ENCODE measurements at places on chromosomes 2 and 18. TPM values are rescaled to one million over a fixed set of nuclear protein-coding genes. Genes with fewer than 3 reads are reported as not detected.

The AQP12A gene
- polyA plus RNA-seq = not detected

The UGT1A4 gene
- polyA plus RNA-seq = not detected

The ASB18 gene
- not detected for polyA plus RNA-seq

The KCNS3 gene
- 15.0 TPM for polyA plus RNA-seq

The GPR75 gene
- not detected for polyA plus RNA-seq

The CPS1 gene
- polyA plus RNA-seq = 0.56 TPM

The TMBIM1 gene
- 119 TPM for polyA plus RNA-seq

The GKN1 gene
- 2,484 TPM for polyA plus RNA-seq

The CCDC68 gene
- polyA plus RNA-seq = 11.9 TPM

The GAL3ST2 gene
- polyA plus RNA-seq = not detected

The TBC1D8 gene
- 22.0 TPM for polyA plus RNA-seq

The ABCG5 gene
- not detected for polyA plus RNA-seq

The ANKRD62 gene
- not detected for polyA plus RNA-seq

The TMEM178A gene
- polyA plus RNA-seq = 0.62 TPM

The OSBPL1A gene
- 13.6 TPM for polyA plus RNA-seq

The FLACC1 gene
- 0.46 TPM for polyA plus RNA-seq

The FEZ2 gene
- polyA plus RNA-seq = 26.1 TPM

The RRM2 gene
- 6.1 TPM for polyA plus RNA-seq

The UPP2 gene
- polyA plus RNA-seq = not detected

The SP9 gene
- not detected for polyA plus RNA-seq

The IL36A gene
- not detected for polyA plus RNA-seq

The LBH gene
- polyA plus RNA-seq = 15.4 TPM

The TFCP2L1 gene
- 7.6 TPM for polyA plus RNA-seq

The PKP4 gene
- 21.4 TPM for polyA plus RNA-seq

The CPLX4 gene
- polyA plus RNA-seq = not detected

The KIAA2012 gene
- not detected for polyA plus RNA-seq

The BOLL gene
- not detected for polyA plus RNA-seq

The EVA1A gene
- 3.5 TPM for polyA plus RNA-seq

The ZNF521 gene
- 0.80 TPM for polyA plus RNA-seq

The PSMA8 gene
- polyA plus RNA-seq = 0.31 TPM

The SLC8A1 gene
- 0.75 TPM for polyA plus RNA-seq

The OSR1 gene
- 5.5 TPM for polyA plus RNA-seq

The XIRP2 gene
- polyA plus RNA-seq = 0.10 TPM

The TIGD1 gene
- 4.8 TPM for polyA plus RNA-seq

The PTPN4 gene
- polyA plus RNA-seq = 2.9 TPM

The GATA6 gene
- polyA plus RNA-seq = 37.9 TPM

The VSNL1 gene
- 0.44 TPM for polyA plus RNA-seq

The SPATA3 gene
- not detected for polyA plus RNA-seq

The OR6B2 gene
- polyA plus RNA-seq = not detected

The ASTL gene
- not detected for polyA plus RNA-seq

The POTEJ gene
- polyA plus RNA-seq = not detected

The PROKR1 gene
- polyA plus RNA-seq = not detected

The CRYGD gene
- polyA plus RNA-seq = not detected

The BMP10 gene
- polyA plus RNA-seq = not detected

The REG3G gene
- polyA plus RNA-seq = 0.40 TPM

The CDH7 gene
- not detected for polyA plus RNA-seq

The CYS1 gene
- polyA plus RNA-seq = 1.1 TPM

The ANKRD29 gene
- polyA plus RNA-seq = 16.5 TPM

The REG1A gene
- polyA plus RNA-seq = 462 TPM

The SLC14A1 gene
- 3.1 TPM for polyA plus RNA-seq

The IL37 gene
- polyA plus RNA-seq = 0.55 TPM

The ALS2 gene
- polyA plus RNA-seq = 5.2 TPM

The CYB5A gene
- 450 TPM for polyA plus RNA-seq

The ARHGAP25 gene
- polyA plus RNA-seq = 3.6 TPM

The C2orf80 gene
- not detected for polyA plus RNA-seq

The SKA1 gene
- polyA plus RNA-seq = 0.46 TPM

The ANKRD30BL gene
- polyA plus RNA-seq = not detected

The NEU4 gene
- polyA plus RNA-seq = 0.08 TPM

The CSRNP3 gene
- 1.4 TPM for polyA plus RNA-seq

The FIGN gene
- polyA plus RNA-seq = 0.92 TPM

Measured in stomach (tissue), 19 donors.